Right ventricle myocardium superior (tissue), 1 donor: ENCODE measurements at places on chromosomes 1 and 21.

DNA sequence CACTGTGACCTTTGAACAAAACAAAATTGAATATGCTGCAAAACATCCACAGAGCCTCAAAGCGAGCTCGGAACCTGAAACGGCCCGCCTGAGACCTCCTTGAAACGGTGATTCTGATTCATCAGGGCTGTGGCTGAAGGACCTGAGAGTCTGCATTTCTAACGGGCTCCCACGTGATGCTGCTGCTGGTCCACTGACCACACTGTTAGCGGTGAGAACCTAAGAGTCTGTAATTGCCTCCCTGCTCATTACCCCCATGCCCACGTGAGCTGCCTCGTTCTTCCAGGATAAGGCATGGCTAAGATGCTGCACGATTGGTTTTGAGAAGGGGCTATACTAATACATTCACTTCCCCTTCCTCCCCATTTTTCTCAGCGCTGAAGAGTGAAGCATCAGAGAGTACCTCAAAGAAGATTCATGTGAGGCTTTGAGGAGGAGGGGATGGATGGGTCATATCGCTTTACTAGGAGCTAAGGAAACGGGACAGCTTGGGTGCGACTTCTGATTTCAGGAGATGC is 9.7 kb downstream of the TLR5 start:
- DNase-seq = no peak

GRCh38 chr21:43937051-43937832 is 72.2 kb downstream of the AGPAT3 start:
- DNase-seq = no peak

GRCh38 chr1:235015291-235015985 is 113.2 kb downstream of the TOMM20 start:
- no peak for DNase-seq

DNA sequence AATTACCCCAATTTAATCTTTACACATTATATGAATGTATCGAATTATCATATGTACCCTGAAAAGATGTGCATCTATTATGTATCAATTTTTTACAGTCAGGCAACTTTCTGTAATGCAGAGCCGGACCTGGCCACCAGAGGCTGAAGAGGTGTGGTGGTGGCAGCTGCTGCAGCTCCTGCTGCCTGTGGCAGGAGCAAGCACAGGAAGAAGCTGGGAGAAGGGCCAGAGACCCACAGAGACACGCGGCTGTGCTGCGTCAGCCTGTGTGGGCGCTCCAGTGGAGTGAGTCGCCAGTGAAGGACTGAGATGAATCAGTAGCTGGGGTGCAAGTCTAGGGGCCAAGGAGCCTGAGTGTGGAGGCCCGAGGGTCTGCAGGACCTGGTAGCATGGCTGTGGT is 74.3 kb upstream of the COG2 start:
- no peak for DNase-seq

DNA sequence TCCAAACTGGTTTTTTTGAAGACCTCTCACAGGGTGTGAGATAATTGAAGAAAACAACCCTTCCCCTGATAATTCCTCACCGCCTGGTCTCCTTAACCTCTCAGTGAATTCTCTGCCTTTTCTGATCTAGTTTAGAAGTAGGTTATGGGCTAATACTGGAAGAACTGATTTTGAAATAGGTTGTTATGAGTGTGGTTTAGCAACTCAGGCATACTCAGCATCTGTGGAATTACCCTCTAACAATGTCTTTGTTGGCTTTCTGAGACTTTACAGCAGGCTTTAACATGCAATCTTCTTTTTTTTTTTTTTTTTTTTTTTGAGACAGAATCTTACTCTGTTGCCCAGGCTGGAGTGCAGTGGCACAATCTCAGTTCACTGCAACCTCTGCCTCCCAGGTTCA is 10.3 kb upstream of the PLD5 start:
- DNase-seq = no peak

- no peak for DNase-seq
Measured at GRCh38 chr1:193905288-193906085, 719.1 kb upstream of the B3GALT2 start.

GRCh38 chr1:37574834-37575480 is 18.2 kb downstream of the DNALI1 start:
- DNase-seq = no peak

DNA sequence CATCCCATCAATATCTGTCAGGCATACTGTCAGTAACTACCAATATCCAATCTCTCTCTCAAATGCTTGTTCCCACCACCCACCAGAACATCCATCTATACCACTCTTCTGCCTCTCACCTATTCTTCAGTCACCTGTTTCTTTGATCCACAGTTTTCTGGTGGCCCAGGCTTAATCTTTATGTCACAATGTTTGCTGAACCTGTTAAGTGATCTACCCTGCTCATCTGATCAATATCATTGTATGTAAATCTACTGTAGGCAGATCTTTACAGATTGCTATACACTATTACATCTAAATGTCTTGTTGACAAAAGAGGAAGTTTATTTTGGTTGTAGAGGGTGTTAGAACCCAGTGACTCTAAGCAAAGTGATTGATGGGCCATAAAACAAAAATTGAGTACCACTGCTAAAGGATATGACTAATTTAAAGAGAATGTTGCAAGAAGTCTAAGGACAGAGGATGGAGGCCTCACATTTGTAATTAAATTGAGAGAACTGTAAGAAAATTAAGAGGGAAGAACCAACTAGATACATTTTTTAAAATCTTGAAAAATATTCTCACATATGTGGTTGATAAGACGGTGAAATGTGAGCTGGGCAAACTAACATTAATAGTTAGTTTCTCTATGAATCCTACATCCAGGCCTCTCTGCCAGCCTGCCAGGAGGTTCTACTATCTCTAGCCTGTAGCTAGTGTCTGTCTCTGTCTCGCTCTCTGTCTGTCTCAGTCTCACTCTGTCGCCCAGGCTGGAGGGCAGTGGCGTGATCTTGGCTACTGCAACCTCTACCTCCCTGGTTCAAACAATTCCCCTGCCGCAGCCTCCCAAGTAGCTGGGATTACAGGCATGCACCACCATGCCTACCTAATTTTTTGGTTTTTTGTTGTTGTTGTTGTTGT is 34.1 kb downstream of the EGLN1 start:
- DNase-seq = no peak

DNA sequence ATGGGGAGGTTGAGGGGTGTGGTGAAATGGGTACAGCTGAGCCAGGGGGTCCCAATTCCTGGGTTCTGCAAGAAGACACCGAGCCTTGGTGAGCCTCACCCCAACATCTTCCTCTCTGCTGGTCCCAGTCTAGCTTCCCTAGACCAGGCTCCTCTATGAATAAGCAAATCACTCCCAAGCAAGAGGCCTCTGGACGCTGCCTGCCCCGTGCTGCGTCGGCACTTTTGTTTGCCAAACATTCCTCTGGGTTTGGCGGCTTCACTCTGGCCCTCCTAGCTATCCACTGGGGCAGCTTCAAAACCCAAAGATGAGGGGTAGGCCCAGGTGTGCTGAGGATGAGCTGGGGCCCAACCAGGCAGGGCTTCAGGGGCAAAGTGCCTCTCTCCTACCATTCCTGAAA is 137.1 kb upstream of the CD34 start:
- DNase-seq = peak; percentile 78

- no peak for DNase-seq
Measured at GRCh38 chr1:75808921-75809320, 12.2 kb downstream of the MSH4 start.

DNA sequence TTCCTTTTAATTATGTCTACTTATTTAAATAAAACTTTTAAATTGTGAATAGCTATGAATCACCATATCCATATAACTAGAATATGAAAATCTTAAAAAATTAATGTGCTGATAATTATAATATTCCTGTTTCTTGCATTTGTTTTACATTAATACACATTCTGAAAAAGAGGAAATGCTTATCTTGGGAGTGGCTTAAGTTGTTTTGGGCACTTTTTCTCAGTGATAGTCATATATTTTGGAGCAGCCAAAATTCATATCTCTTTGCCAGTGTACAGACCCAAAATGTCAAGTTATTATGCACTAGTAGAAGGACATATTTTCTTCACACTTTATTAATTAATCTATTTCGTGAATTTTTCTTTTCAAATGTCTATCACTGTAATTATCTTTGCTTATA is 838.5 kb downstream of the USP25 start:
- DNase-seq = no peak

- no peak for DNase-seq
Measured at GRCh38 chr1:109256085-109256484, 6.7 kb downstream of the CELSR2 start.

DNA sequence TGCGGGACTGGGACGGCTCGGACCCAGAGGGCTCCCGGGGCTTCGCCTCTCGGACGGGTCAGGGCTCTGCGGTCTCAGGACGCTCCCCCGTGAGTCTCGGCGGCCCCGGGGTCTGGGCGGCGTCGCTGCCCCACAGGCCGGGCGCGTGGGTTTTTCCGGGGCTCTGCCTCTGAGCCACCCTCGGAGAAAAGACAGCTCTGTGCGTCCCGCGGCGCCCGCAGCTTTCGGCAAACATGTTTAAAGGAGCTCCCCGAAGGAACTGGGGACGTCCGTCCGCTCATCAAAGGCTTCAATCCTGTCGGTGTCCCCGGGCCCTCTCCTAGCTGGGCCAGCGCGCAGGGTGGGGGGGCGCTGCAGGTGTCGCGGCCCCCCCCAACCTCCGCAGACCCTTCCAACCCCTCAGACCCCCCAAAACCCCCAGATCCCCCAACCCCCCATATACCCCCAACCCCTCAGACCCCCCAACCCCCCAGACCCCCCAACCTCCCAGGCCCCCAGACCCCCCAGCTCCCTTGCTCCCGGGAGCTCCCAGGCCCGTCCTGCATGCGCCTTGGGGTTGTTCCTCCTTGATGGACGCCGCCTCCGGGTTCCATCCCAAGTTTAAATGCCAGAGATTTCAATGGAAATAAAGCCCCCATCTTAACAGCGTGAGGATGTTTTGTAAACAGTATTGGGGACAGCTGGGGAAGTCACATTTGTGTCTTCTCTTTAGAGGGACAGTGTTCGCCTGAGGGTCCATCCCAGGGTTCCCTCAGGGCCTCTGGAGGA is 996 bp upstream of the C1orf159 start:
- DNase-seq = peak; percentile 35
